COR-L47 (cell line): ENCODE measurements at places on chromosomes 12 and 14.

DNA sequence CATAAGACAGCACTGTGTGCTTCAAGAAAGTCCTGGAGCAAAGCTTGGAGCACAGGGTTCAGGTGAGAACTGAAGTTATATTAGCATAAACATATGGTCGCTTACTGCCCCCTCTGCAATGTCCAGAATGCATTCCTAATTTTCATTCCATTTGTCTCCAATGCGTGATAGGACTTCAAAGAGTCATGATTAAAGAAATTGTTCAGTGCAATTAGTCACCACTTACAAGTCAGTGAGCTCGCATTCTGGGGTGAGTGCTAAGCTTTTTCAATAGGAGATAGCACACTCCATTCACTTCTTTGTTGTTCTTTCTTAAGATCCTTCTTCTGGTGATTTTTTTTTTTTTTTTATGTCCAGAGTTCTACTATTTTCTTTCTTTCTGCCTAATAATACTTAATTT, 398.4 kb downstream of the SYT1 start:
- no peak for DNase-seq

DNA sequence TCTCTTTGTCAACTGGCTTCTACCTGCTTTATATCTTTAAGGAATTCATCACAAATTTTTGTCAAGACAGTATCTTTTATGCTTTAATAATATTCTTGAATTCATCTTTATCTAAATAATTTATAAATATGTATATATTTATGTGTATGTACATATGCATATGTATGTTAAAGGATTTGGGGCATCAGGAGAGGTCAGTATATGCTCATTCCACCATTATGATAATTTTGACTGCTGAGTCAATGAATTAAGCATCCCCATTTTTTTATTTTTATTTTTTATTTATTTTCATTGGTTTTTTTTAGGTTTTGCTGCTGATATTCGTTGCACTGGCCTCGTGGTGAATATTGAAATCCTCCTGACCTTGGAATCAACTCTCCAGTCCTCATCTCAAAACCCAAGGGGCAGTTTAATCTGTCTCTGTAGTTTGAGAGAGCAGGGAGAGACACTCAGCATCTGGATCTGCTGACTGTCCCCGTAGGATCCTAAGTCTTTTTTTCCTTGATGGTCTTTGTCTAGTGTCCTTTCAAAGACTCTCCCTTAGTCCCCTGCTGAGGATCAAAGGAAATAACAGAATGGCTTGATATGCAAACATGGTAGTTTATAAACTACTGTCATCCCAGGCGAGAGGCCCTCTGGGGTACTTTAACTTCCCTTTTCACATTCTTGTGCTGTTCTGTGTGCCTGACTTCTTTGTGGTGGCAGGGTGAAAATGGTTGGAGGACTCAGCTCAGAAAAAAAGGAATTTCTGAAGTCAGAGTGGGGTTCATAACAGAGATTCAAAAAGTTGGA, 218.7 kb downstream of the DIO2 start:
- DNase-seq, result no peak

- DNase-seq, result no peak
Observed at GRCh38 chr12:70002097-70002911, 177.3 kb downstream of the MYRFL start.

DNA sequence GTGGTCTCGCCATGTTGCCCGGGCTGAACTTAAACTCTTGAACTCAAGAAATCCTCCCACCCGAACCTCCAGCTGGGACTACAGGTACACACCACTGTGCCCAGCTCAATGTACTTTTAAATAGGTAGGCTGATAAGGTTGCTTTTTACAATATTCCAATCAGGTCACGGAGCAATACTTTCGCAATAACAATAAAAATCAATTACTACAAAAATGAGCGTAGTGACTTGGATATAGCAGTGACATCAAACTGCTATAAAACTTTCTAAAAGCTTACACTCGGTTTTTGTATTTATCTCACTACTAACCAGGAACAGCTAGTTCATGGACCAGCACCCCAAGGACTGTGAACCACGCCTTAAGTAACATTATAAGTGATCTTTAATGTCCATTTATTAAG, 10.5 kb downstream of the SARNP start:
- DNase-seq, result no peak

DNA sequence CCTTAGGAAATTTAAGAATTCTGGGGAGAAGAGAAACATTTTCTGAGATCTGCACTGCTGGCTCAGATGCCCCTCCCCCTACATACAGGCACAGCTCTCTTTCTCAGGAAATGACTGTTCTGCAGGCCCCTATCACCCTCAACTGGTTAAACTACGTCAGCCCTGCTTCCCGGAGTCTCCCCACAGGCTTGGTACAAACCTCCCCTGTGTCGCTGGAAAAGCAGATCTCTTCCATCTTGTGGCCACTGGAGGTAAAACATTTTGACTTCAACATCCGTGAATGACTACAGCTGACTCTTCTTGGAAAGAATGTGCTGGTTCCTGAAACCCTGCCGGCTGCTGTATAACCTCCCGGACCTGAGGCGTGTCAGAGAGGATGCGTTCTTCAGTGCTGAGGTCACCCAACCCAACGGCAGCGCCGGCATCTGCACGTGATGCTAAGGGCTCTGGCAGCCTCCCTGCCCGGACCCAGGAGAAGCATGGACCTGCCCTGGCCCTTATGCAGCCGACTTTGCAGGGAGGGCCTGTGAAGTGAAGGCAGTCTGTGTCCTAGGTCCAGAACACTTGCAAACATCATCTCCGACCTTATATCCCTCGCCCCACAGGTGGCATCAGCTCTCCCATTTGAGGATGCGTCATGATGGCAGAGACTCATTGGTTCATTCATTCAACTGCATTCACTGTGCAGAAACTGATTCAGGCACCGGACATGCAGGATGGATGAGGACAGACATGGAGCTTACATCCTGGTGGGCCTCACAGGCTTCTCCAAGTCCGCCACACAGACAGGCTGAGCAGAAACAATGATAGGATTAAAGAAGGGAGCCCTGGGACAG, 129.2 kb downstream of the GCH1 start:
- DNase-seq, result peak; percentile 85

GRCh38 chr12:2160043-2160442, 107.3 kb downstream of the CACNA1C start:
- no peak for DNase-seq

DNA sequence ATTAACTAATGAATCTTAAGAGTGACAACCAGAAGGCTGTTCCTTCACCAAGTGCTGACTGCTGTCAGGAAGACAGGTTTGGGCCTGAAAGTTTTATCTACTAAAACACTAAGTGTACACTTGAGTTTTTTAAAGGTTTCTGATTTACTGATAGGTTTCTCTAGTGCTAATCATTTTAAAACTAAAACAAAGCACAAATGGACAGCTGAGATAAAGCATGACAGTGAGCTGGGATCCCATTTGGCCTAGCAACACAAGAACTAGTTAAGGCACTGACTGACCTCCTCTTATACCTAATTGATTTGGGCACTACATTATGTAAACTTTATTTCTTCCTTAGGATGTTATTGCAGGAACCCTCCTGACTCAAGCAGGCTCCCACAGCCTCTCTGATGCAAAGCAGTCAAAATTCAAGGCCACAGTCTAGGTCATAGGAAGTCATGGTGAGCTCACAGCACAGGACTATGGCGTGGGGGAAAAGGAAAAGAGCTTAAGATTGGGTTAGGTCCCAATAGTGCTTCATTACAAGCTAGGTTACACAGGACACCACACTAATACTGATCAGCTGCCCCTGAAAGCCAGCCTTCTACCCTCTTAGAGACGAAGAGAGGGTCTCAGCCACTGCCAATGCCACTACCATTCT, 3.5 kb downstream of the STXBP6 start:
- DNase-seq, result no peak

DNA sequence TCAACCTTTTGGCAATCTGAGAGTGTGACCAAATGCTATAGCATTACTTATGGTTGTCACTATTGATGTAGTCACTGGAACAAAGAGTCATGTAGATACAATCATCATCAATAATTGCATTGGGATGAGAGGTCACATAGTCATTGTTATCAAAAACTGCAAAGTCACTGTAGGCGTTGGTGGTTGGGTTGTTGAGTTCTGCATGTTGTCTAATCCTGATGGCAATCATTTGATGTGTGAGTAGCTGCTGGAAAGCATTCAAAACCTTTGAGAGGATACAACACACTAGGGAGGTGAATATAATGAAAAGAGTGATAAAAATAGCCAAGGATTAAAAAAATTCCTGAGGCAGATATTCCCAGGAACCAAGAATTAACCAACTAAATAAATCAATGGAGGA, 214.7 kb upstream of the SYT10 start:
- DNase-seq, result no peak

DNA sequence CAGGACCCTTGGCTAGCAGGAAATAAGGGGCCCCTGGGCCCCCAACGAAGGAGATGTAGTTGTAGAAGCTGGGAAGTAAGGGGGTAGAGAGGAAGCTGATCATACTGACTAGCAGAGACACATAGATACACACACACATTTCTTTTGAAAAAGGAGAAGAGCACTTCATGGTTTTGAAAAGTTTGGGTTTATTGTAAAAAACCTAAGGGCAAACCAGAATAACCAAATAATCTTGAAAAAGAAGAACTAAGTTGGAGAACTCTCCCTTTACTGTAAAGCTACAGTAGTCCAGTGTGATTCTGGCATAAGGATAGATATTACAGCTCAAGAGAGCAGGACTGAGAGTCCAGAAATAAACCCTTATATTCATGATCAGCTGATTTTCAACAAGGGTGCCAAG, 5.8 kb upstream of the HCAR3 start:
- no peak for DNase-seq

GRCh38 chr14:59060841-59061240, 127.6 kb upstream of the DAAM1 start:
- no peak for DNase-seq

DNA sequence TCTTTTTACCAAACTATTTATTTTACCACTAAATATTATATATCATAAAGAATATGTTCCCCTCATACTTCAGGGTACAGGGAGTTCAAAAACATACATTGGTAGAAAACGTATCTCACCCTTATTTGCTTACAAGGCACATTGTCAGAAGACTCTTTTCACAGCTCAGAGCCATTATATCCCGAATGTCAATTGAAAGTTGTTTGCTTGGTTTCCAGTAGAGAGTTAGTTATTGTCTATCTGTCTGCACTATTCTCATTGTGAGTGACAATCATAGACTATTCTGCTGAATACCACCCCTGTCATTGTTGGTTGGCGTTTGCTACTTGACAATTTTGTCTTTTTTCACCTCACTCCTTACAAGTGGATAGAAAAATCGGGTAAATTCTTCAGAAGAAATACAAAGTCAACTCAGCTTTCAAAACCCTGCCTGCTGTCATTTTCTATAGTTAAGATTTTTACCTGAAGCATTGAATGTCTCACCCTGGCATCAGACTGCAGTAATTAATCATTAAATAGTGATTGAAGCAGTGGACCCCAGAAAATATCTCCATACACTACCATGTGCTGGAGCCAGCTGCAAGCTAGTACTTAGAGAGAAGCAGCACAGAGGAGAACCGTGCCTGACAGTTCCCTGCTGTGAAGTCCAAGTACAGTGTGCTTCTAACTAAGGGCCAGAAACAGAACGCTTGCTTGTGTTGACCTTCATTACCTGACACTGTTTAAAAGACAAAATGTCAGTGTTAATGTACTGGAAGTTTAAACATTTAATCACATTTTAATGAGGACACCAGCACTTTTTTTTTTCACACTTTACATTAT, 510.6 kb downstream of the RERGL start:
- DNase-seq, result peak; percentile 8

- DNase-seq, result no peak
Observed at GRCh38 chr14:45123271-45123670, 11.0 kb downstream of the FKBP3 start.

GRCh38 chr12:53255996-53256395, 12.1 kb upstream of the ESPL1 start:
- no peak for DNase-seq

GRCh38 chr14:23299211-23299957, 3.3 kb downstream of the PPP1R3E start:
- peak; percentile 9 for DNase-seq

- DNase-seq, result no peak
Observed at GRCh38 chr14:68671909-68672308, 121.0 kb downstream of the ZFP36L1 start.

- DNase-seq, result peak; percentile 10
Observed at GRCh38 chr14:83940253-83940652, 1589.7 kb upstream of the FLRT2 start.

- DNase-seq, result no peak
Observed at GRCh38 chr12:15928346-15928745, 17.2 kb downstream of the DERA start.

DNA sequence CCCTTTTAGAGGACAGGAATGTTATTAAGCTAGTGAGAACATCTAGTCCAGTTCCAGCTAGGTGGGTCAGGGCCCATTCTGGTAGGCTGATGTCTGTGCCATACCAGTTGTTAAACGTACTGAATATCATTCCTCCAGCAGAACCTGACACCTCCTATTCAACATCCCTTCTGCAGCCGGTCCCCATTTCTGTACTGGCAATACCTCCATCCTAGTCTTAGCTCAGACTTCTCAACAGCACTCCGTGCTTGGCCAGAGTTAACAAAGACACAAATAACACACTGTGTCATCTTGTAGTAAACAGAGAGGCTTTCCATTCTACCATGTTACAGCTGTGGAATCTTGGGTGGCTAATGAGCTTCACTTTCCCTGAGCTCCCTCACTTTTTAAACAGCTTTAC, 94.3 kb upstream of the PDE3A start:
- no peak for DNase-seq

GRCh38 chr12:76075448-76075847, 9.0 kb downstream of the NAP1L1 start:
- DNase-seq, result no peak

- no peak for DNase-seq
Observed at GRCh38 chr14:70827752-70828151, 18.4 kb upstream of the MAP3K9 start.

DNA sequence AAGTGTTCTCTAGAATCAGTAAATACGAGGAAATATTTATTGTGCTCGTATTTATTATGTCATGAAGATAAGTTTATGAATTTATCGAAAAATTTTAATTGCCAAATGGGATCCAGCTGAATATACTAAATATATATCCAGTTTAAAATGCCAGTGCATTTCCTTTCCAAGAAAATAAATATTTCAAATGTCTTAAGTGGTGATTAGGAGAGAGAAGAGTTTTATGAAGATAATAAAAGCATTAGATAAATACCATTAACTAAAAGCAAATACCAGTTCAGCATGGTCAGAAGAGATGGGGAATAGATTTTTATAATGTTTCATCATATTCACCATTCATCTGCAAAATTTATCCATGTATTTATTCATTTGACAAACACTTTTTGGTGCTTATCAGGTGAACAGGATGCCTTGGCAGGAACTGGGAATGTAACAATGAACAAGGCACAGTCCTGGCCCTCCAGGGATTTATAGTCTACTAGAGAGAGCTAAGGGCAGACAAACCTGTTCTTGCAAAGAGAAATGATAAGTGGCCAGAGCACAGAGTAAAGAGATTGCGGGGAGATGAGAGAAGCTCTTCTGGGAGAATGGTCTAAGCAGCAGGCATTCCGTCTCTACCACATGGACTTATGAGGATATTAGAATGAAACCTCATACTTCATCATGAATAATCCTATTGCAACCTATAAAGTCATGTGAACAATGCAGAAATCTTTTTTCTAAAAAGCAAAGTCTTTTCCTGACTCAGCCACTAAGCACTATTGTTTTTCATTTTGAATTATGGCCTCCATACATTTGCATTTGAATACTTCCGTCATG, 143.7 kb upstream of the ABCD2 start:
- DNase-seq, result no peak

GRCh38 chr14:80576401-80576800, 365.1 kb upstream of the DIO2 start:
- no peak for DNase-seq

- peak; percentile 67 for DNase-seq
Observed at GRCh38 chr12:89863968-89864367, 155.3 kb upstream of the ATP2B1 start.

- no peak for DNase-seq
Observed at GRCh38 chr14:61326847-61327246, 5.5 kb downstream of the PRKCH start.

- peak; percentile 28 for DNase-seq
Observed at GRCh38 chr12:59070322-59070933, 150.1 kb upstream of the LRIG3 start.
